ENCODE measurements at places on chromosomes 3 and 15.
A peak's percentile ranks its signal among the peaks of the same experiment; 100 is the strongest.

DNA sequence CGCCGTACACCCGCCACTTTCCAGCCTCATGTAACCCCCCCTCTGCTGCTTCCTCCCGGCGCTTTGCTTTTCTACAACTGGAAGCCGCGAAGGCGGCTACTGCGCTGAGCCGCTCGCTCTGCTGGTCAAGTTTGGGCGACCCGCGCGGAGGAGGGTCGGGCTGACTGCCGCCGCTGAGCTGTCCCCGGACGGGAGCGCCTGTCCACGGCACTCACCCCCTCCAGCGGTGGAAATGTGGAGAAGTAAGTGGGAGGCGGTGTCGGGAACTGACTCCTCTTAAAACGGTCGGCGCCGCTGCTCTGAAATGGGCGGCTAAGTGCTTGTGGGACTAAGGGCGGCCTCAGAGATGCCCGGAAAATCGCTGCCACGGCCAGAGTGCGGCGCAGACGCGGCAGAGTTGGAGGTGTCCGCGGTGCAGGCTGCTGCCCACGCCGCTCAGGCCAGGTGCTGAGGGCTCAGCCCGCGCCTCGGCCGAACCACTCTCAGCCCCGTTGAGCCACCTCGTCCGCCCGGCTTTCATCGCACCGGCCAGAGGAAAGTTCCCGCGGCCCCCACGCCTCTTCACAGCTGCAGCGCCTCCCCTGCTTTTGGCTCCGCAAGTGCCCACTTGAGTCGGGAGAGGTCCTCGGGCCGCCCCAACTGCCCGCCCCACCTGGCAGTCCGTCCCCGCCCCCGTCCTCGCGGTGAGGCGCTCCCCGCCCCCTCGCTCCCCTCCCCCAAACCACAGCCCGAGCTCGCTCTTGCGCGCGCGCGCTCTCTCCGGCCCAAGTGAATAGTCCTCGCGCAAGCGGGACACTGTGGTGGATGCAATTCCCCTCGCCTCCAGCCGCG, at the start of gene EPHA6:
TSS of gene EPHA6 (plus strand) at position 775 of the 831 bp plus-strand sequence.
- DNase-seq: no peak

- no peak for DNase-seq
These were observed 34.9 kb downstream of the PIK3CB start for GRCh38 chr3:138799822-138800221.

DNA sequence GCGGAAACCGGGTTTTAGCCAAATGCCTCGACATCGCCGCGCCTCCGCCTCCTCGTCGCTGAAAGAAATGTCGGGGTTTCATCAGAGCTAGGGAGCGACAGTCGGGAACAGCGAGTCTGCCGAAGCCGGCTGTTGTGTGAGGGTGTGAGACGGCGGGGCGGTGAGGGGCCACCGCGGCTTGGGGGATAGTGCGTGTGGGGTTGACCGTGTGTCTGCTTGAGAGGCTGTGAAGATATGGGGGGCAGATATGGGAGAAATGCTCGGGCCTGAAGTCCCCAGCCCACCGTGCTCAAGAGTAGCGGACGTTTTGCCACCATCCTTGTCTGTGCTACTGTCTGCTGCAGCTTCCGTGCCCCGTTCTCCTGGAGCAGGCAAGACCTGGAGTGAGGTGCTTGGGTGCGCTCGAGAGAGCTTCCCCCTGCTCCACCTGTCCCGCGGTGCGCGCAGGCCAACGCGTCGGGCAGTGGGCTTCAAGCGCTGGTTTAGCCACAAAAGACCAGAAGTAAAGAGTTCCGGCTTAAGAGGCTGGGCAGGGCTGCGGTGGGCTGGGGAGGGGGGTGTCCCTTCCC, 716 bp upstream of the ISLR2 start:
- no peak for DNase-seq

GRCh38 chr3:64158334-64158733, 66.9 kb downstream of the PRICKLE2 start:
- DNase-seq: no peak

DNA sequence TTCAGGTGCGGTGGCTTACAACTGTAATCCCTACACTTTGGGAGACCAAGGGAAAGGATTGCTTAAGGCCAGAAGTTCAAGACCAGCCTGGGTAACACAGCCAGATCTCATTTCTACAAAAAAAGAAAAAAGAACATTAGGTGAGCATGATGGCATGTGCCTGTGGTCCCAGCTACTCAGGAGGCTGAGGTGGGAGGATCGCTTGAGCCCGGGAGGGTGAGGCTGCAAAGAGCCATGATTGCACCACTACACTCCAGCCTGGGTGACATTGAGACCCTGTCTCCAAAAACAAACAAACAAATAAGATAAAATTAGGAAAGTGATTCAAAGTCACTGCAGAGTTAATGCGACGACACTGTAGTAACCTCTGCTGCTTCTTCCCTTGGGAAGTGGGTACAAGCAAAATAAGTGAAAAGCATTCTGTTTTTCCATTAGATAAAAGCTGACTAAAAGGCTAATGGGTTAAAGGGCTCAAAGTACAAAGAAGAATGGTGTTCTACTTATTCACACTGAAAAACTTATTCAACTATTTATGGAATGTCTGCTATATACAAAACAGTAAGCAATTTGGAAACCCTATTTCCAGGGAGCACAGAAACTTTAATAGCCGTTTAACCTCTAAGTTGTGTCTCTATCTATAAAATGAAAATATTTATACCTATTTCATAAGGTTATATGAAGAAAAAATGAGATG, 8.0 kb upstream of the RPS27L start:
- DNase-seq: no peak

- DNase-seq: no peak
These were observed 240.7 kb downstream of the LPP start for GRCh38 chr3:188394623-188395022.

GRCh38 chr3:156987946-156988345, 161.8 kb downstream of the LEKR1 start:
- no peak for DNase-seq

DNA sequence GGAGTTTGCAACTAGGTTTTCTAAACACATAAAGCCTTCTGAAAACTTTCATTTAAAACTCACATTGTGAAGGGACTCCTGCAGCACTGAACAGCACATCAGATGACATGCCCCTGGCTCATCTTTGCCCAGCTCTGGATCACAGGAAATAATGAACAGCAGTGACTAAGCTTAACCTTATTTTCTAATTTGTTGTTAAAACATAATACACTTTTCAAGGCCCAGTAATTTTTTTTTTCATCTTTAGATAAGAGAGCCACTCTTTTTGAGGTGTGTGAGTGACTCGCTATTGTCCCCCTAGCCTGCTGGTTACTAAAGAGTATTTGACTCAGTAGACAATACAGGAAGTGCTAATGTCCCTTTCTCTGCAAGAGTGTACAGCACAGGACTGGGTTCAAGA, 204.0 kb downstream of the OSBPL10 start:
- DNase-seq: no peak

GRCh38 chr3:158731938-158732855, at the start of gene RARRES1:
RARRES1 (minus strand) TSS chr3:158732457; CDS start chr3:158732415, 42 bp downstream.
- DNase-seq: peak; percentile 54

- DNase-seq: no peak
These were observed 42.0 kb upstream of the SACM1L start for GRCh38 chr3:45647148-45647619.

DNA sequence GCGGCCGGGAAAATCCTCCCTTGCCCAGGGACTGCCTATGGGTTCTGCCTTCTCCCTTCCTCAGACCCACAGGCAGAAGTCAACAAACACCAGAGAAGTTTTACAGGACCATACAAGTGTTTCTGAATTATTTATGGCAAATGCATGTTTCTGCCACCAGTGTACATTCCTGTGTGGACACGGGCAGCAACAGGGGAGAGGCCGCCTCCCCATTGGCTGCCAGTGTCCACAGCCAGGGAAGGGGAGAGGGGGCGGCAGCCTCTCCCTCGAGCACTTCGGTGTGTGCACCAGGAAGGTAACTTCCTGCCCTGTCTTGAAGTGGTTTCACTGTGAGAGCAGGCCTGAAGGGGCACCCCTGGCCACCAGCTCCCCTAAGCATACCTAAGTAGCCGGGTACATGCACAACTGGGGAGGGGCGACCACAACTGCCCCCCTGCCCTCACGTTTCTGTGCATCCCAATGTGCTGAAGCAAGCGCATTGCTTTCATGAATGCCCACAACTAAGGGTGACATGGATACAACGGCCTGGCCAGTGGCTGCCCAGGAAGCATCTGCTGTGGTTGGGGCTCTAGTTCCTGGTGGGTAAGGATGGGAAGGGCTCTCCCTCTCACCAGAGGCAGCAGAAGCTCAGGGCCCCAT, 14.8 kb upstream of the SHISA5 start:
- no peak for DNase-seq

DNA sequence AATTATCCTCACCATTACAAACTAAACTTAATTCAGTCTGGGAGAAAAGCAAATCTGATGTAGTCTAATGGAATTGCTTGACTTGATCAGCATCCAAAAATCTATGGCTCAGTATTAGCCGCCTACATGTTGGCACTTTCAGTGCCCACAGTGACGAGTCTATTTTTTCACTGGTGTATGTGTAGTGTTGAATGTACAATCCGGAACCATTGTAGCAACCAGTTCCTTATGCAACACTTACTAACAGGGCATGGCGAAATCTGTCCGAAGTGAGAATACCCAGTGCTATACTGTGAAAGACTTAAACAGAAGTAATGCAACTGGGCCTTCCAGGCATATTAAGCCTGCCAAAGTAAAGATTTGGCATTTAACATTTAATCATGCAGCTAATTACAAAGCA, 18.6 kb downstream of the LRRN1 start:
- no peak for DNase-seq

- no peak for DNase-seq
These were observed 28.4 kb upstream of the SMAD6 start for GRCh38 chr15:66673410-66674322.
